ENCODE measurements at places on chromosomes 5 and 9.

- DNase-seq, result no peak
These were observed 564.0 kb downstream of the PSAT1 start for GRCh38 chr9:78860801-78861475.

DNA sequence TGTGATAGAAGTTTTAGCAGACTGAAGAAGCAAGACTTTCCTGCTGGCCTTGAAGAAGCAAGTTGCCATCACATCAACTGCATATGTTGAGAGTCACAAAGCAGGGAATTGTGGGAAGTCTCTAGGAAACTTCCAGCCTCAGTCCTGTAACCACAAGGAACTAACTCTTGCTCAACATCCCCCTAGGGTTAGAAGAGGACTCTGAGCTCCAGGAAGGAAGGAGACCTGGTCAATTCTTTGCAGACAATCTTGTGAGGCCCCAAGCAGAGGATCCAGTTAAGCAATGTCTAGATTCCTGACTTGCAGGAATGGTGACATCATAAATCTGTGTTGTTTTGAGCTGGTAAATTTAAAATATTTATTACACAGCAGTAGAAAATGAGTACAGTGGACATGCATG, 18.6 kb upstream of the ZNF366 start:
- DNase-seq, result no peak

GRCh38 chr9:92147030-92147851, 32.0 kb upstream of the SPTLC1 start:
- no peak for DNase-seq

DNA sequence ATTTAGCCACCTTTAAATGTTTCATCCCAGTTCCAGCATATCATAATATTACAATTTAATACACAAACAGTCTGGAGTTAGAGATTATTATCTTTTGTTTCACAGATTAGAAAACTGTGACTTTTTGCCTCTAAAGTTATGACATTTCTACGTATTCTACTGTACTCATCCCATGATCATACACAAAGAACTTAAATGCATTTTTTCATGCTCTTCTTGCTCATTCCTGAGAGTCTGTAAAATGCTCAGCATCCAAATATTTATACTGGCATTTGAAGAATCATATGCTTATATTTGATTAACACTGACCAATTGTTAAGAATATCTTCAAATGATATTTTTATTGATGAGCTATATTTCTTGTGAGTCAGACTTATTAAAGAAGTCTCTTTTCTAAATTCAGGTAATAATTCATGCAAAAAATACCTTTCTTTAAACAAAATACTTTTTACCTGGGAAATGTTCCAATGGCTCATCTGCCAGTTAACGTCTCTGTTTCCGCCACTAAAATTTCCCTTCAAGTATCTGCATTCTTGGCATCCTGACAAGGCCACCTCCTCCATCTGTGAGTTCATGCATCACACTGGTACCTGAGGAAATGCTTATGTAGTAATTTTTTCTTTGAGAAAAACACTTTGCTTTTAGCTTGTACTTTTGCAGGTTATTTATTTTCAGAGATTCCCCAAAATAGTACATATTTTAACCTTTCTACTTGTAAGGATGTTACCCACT, 139.6 kb upstream of the RASA1 start:
- no peak for DNase-seq

- DNase-seq, result no peak
These were observed 26.4 kb upstream of the TYRP1 start for GRCh38 chr9:12666813-12667212.

- DNase-seq, result no peak
These were observed 56.8 kb downstream of the MTREX start for GRCh38 chr5:55364537-55365055.

GRCh38 chr5:14305045-14305444, 161.9 kb downstream of the TRIO start:
- no peak for DNase-seq

DNA sequence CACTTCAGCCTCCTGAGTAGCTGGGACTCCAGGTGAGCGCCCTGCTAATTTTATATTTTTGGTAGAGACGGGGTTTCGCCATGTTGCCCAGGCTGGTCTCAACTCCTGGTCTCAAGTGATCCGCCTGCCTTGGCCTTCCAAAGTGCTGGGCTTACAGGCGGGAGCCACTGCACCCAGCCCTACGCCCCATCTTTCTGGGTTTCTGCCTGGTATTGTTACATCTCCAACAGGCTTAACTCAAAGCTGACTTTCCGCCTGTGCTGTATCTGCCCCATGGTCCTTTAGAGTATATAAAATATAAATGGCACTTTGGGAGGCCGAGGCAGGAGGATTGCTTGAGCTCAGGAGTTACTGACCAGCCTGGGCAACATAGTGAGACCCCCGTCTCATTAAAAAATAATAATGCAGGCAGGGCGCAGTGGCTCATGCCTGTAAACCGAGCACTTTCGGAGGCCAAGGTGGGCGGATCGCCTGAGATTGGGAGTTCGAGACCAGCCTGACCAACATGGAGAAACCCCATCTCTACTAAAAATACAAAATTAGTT, 36.5 kb upstream of the GLDC start:
- no peak for DNase-seq

GRCh38 chr5:148740966-148741742, 85.3 kb upstream of the ADRB2 start:
- no peak for DNase-seq

DNA sequence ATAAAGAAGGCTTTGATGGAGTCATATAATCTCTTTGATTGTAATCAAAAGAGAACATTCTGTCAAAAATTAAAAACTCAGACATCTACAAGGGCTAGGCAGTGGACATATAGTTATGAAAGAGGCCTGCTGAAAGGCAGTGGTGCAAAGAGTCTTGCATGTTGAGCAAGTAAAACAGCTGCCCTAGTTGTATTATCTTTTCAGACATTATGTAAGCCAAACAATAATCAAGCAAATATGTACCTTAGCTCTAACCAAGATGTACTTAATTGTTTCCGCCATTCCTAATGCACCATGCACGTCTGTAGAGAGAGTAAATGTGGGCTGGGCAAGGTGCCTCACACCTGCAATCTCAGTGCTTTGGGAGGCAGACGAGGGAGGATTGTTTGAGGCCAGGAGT, 14.3 kb downstream of the GAPT start:
- DNase-seq, result no peak

DNA sequence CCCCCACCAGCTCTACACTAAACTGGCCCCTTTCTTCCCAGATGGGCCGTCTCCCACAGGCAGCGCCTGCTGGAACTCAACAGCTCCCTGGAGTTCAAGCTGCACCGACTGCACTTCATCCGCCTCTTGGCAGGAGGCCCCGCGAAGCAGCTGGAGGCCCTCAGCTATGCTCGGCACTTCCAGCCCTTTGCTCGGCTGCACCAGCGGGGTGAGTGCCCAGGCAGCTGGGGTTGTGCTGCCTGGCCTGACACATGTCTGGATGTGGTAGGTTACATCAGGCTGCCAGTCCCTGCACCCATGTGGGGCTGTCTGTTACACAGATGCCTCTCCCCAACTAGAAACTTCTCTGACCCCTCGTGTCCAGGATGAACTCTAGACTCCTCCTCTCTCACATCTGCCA, 9.8 kb downstream of the NHP2 start:
- no peak for DNase-seq

- DNase-seq, result no peak
These were observed 370.8 kb upstream of the PTGER4 start for GRCh38 chr5:40308867-40309266.

DNA sequence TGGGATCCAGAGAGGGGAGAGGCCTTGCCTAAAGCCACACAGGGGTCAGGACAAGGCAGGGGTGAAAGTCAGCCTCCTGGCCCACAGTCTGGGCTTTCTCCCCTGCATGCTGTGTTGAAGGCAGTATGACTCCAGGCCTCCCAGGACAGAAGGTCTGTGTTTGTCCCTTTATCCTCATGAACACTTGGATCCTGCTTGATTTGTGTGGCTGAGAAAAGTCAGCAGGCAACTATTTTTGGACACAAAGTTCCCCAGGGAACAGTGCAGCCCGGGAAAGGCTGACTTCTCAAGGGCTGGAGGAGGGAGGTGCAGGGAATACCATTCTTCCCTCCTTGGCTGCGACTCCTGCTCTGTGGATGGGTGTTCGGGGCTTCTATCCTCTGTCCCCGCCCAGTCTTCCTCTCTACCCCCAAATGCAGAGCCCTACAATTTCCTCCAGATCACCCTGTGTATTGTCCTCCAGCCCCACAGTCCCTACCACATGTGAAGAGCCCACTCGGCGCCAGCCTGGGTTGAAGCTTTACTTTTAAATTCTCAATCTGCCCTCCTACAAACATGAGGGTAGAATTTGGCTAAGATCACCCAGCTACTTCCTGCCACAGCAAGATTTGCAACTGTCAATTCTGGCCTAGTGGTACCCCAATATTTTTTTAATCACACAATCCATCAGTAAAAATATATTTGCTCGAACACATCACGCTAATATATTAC, 4.1 kb downstream of the AKNA start:
- DNase-seq, result no peak

- DNase-seq, result no peak
These were observed 62.2 kb downstream of the CFAP77 start for GRCh38 chr9:132472199-132472598.

DNA sequence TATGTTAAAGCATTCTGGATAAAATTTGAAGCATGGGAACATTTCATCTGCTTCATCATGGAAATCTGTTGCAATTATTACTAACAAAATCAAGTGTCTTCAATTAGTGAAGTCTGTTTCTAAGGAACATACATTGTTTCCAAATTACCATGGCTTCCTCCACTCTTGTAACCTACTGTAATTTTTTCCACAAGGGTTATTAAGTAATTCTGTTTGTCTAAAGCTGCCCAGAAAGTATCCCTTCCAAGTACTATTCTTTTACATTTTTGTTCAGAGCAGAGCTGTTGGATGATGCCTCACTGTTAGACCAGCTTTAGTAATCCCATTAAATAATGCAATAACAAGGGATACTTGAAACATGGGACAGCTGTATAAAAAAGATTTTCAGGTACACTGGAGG, 483.5 kb upstream of the CD180 start:
- DNase-seq, result no peak

- DNase-seq, result no peak
These were observed 323.7 kb downstream of the ARRDC3 start for GRCh38 chr5:91059409-91059808.

DNA sequence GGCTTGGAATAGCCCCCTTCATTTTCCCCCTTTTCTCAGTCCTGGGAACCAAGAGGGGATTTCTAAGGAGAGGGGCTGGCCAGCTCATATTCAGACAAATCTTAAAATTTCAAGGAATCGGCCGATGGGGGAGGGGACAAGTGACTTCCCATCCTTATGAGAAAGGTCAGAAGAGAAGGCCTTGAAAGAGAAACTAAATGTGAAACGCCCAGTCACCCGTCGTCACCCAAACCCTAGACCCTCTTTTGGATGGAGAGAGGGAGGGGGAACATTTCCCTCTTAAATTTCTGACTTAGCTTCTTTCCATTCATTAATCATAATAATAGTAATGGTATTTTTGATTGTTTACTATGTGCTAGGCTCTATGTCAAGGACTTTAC, 850 bp upstream of the CCL19 start:
- DNase-seq, result no peak

GRCh38 chr9:34663303-34663605, 797 bp upstream of the CCL27 start:
- DNase-seq, result no peak

- DNase-seq, result no peak
These were observed 12.0 kb upstream of the ACSL6 start for GRCh38 chr5:132023258-132024116.

DNA sequence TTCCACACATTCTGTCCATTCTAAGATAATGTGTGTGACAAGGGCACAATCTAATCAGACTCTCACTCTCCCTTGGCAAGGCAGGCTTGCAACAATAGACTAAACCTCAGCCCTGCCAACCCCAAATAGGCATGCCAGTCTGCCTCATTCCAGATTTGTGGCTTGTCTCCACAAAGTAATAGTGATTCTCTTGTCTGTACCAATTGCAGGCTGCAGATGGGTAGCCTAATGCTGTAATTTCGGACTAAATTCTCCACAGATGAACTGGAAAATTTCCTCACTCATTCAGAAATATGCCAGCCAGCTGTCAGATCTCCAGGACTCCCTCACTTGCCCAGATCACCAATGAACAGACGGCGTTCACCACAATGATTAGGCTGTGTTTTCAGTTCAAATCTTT, 413.6 kb downstream of the ELAVL2 start:
- DNase-seq, result no peak

DNA sequence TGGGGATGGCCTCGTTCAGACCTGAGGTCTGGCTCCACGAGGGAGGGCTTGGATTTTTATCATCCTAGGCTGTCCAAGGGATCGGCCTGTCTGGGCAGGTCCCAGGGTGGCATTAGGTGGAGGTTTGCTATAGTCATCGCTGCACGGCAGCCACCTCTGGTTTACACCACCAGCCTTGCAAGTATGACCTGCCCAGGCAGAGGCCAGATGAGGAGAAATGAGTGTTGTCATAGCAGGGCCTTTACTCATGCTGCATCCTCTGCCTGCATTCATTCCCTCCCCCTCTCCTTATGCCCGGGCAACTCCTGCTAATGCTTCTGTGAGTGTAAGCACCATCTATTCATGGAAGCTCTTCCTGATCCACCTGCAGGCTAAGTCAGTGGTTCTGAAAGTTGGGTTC, 15.3 kb upstream of the NDST1 start:
- DNase-seq, result no peak

DNA sequence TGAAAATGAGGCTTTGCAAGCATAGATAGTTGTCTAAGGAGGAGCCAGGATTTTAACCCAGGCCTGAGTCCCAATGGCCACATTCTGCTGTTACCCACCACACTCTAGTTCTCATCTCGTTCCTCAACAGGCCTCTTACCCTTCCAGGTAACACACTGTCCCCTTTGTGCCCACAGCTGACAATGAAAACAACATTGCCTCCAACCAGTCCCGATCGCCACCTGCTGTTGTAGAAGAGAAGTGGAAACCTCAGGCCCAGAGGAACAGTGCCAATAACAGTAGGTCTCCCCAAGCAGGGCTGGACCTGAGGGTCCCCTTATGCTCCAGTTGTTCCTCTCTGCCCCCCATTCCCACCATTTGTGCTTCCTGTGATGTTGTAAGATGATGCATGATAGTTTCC, 30.4 kb downstream of the AMBP start:
- no peak for DNase-seq

DNA sequence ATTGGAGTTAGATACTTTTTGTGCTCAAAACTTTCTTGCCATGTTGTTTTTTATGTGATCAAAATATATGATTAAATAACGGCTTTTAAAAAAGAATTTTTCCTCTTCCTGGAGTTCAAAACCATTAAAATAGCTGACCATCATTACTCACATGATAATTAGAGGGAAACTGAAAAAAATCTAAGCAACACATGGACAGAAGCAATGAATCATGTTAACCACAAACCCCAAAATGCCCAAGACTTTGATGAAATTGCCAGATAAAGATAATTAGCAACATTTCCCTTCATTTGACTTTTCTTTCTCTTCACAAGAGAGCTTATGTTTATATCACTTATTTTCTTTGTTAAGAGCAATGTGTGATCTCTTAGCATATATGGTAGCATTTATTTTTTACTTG, 1294.2 kb downstream of the EFNA5 start:
- no peak for DNase-seq

- no peak for DNase-seq
These were observed 13.9 kb downstream of the MROH2B start for GRCh38 chr5:41057231-41057630.
